ENCODE measurements at places on chromosomes 1 and 21. TPM values are rescaled to one million over a fixed set of nuclear protein-coding genes. Genes with fewer than 3 reads are reported as not detected.
A peak's percentile ranks its signal among the peaks of the same experiment; 100 is the strongest.

DNA sequence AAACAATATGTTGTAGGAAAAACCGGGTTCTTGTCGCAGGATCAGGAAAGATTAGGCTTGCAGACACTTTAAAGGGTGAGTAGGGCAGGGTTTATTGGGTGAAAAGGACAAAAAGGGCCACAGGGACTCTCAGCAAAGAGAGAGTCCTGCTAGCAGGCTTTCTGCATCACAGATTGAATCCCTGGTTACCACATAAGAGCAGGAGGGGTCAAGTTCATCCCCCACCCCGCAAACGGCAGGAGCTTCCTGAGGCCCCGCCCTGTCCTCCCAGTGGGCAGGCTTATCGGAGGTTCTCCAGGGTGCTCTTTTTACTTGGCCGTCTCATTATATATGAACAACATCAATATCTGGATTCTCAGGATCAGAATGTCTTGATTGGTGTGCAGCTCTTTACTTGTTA is 47.7 kb downstream of the SYCP1 start:
- DNase-seq = no peak

DNA sequence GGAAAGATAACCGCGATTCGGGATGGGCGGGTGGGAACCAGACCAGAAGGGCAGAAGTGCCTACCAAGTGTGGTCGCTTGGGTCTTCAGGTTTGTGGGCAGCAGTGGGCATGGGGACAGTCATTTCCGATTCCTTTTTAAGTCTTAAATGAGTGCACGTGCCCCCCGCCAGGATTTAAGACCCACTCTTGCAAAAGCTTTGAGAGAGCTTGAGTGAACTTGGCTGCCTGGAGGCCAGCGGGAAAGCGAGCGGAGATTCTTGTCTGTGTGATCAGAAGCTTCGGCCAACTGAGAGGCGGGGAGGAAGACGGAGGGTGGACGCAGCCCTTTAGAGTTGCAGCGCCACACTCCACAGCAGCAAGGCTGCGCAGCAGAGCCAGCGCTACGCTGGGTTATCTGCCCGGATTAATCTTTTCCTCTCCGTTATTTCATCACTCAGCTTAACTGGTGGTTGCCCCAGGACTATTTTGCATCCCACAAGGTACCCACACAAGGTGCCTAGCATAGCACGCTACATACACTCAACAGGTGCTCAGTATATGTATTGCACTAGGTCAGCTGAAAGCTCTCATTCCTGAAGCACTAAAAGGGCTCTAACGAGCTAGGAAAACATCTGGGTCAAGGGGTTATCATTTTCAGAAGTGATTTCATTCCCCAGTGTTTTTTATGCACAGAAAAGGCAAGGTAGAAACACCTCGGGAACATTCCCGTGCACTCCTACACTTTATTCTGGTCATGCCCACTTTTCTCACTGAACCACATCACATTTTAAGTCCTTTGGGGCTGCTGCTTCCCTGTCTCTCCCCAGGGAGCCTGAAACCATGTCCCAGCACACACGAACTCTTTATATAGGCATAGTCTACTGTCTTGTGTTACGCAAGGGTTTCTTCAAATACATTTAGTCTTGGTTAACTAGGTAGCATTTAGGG is 1.5 kb upstream of the BATF3 start:
- DNase-seq = no peak

GRCh38 chr21:41426676-41427404 is 801 bp downstream of the MX1 start:
- no peak for DNase-seq

DNA sequence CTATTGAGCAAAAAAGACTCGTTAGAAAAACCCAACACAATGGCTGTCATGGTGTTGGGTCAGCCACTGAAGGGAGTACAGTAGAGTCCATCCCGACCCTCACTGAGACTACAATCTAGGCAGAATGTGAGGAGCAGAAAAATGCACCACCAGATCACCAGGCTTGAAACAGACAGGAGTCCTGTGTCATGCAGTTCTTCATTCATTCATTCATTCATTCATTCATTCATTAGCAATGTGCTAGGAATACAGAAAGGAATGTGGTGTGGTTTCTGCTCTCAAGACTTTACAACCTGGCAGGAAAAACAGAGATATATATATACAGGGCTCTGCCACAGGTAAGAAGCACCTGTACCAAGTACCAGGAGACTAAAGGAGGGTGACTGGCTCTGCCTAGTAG is 392.3 kb downstream of the OMA1 start:
- DNase-seq = no peak

GRCh38 chr1:43280692-43281091 is 4.7 kb downstream of the C1orf210 start:
- no peak for DNase-seq

GRCh38 chr1:37663426-37664000 is 28.8 kb upstream of the CDCA8 start:
- no peak for DNase-seq

- no peak for DNase-seq
These were observed 86.5 kb upstream of the RGS1 start for GRCh38 chr1:192489047-192489446.

DNA sequence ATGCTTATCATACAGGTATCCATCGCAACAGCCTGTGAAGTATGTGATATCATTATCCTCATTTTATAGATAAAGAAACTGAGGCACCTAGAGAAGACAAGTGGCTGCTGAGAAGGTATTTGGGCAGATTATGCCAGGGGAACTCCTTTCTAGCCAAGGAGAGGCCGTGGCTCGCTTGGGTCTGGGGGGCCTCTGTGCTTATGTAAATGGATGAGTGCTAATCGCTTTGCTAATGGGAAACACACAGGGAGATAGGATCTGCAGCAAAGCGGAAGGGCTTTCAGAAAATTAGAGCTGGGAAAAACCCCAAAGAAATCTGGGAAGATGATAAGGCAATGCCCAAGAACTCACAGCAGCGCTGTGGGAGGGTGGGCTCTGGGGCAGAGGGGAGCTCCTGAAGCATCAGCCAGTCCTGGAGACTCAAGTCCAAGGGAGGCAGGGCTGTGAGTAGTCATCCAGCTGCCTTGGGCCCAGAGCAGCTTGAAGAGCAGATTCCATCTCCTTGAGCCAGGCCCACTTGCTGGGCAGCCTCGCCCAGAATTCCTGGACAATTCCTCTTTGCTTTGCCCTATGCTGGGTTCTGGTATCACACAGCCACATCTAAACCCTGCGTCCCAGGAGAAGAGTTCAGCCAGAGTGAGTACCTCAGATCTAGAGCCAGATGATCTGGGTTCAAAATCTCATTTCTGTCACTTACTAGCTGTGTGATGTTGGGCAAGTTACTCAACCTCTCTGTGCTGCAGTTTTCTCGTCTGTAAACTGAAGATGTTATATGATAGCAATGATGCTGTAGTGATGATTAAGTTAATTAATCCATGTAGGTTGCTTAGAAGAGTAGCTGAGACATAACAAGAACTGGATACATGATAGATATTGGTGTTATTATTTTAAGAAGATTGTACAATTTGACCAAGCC is 36.7 kb downstream of the FOXD2 start:
- no peak for DNase-seq

GRCh38 chr1:36455386-36455785 is 5.1 kb upstream of the OSCP1 start:
- peak; percentile 73 for DNase-seq

DNA sequence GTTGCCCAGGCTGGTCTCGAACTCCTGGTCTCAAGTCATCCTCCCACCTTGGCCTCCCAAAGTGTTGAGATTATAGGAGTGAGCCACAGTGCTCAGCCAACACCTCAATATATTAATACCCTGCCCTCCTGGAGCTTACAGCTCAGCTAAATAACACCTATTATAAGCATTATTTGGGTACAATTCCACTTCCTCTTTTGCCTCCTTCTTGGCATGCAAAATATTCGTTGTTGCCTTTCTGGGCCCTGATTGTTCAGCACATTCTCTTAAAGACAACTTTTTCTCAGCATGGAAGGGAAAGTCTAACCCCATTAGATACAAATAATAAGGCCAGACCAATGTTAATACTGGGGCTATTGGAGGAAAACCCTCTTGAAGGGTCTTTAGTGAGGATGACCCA is 2.8 kb downstream of the PAQR7 start:
- no peak for DNase-seq

DNA sequence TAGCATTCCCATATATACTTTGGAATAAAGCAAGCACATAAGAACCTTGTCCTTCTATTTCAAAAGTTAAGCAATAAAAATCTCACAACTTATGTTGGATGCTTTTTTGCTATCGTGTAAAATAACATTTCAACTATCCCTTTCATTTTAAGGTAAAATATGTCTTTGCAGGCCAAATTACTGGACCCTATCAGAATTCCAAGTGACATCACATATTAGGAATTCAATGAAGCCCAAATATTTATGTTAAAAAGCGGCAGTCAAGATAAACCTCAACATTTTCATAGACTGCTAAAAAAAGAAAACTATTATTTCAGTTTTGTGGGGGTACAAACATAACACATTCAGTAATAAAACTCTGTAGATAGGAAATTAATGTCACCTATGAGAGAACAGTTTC is 252.0 kb downstream of the KCTD3 start:
- no peak for DNase-seq

DNA sequence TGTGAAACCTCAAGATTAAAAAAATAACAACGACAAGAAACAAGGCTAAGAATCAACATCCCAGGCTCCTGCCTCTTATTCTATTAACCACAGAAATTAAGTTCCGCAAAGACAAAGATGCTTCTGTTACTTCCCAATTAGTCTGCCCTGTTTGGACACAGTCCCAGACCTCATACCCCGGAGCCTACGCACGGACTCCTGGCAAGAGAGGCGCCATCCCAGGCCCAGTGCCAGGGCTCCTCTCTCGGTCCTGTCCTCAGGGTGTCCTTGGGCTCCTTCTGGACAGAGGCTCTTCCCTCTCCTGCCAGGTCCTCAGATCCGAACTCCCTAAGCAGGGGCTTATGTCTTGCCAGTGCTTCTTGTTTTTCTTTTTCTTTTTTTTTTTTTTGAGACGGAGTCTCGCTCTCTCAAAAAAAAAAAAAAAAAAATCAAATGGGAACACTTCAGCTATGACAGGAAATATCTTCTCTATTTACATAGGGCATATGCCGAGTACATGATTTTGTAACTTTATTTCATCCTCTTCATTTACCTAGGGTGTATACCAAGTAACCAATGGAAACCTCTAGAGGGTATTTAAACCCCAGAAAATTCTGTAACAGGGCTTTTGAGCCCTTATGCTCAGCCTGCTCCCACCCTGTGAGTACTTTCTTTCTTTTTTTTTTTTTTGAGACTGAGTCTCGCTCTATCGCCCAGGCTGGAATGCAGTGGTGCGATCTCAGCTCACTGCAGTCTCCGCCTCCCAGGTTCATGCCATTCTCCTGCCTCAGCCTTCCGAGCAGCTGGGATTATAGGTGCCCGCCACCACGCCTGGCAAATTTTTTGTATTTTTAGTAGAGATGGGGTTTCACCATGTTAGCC is 11.7 kb upstream of the ENO1 start:
- peak; percentile 81 for DNase-seq

DNA sequence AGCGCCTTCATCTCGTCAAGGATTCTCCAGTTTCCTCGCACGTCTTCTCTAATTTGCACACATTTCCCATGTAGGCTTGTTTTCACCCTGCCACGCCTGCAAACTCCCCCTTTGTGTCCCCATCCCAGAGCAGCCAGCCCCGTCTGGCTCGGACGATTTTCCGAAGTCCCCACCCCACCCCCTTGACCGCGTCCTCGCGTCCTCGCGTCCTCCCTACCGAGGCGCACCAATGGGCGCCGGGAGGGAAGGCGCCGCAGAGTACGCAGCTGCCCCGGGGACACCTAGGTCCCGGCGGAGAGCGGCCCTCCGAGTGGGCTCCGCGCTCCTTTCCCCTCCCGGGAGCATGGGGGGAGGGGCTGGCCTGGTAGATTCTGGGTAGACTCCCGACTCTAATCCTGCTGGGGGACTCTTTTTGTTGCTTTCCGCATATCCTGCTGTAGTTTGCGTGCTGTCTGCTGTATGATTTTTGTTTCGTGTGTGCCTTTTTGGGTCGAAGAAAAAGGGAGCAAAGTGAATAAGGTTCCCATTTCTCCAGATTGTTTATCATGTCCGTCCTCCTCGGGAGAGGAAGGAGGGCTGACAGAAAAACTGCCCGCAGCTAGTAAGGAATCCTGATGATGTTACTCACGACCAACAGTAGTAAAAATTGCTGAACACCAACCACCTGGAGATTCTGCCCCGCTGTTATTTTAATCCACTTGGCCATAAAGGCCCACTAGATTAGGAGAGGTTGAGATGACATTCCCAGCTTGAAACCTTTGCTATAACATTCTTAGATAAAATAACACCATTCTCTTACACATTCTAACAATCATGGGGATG is 1.5 kb downstream of the CACHD1 start:
- peak; percentile 35 for DNase-seq

- DNase-seq = no peak
These were observed 225.3 kb downstream of the KCTD3 start for GRCh38 chr1:215792446-215792845.

GRCh38 chr1:108704496-108704895 is 8.2 kb upstream of the FNDC7 start:
- DNase-seq = peak; percentile 78

GRCh38 chr1:86464819-86465218 is 3.9 kb upstream of the CLCA1 start:
- peak; percentile 55 for DNase-seq

DNA sequence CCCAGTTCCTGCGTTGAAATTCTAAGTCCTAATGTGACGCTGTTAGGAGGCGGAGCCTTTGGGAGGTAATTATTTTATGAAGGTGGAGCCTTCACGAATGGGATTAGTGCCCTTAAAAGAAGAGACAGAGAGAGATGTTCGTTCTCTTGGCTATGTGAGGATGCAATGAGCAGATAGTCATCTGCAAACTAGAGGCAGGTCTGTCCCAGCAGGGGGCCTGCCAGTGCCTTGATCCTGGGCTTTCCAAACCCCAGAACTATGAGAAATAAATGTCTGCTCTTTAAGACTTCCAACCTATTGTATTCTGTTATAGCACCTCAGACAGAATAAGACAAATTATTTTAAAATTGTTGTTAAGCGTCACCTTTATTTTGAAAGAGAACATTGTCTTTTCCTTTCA is 123.1 kb upstream of the KCNJ6 start:
- no peak for DNase-seq

- DNase-seq = no peak
These were observed 955 bp upstream of the UBE2G2 start for GRCh38 chr21:44802396-44803153.

- no peak for DNase-seq
These were observed 18.7 kb downstream of the HHIPL2 start for GRCh38 chr1:222529181-222529580.

DNA sequence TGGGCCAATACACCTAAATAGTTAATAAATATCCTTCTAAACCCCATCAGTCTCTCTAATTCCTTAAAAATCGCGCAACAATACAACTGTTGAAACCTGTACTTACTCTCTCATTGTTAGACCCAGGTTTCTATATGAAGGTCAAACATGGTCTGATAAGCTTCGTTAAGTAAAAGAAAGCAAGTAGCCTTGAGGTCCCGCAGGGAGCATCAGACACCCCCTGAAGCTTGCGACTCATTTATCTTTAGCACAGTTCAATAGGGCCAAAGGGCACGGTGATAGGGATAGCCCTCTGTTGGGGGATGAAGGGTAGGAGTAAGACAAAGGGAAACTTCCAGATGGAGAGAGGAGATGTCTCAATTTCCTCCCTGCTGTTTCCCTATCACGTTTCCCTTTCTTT is 27.3 kb upstream of the THEM4 start:
- DNase-seq = no peak

The HPDL gene
- 0.53 TPM for total RNA-seq

The TDRD5 gene
- total RNA-seq = not detected

The KCNJ9 gene
- 0.13 TPM for total RNA-seq

The AUNIP gene
- total RNA-seq = 2.4 TPM

The MTARC2 gene
- total RNA-seq = 1.7 TPM

The CHIT1 gene
- total RNA-seq = under 0.01 TPM

The SLAMF1 gene
- total RNA-seq = not detected

The SPATA46 gene
- total RNA-seq = not detected

Data from bronchial epithelial cell (primary cell).